ENCODE measurements at places on chromosomes 7 and 10. TPM values are rescaled to one million over a fixed set of nuclear protein-coding genes. Genes with fewer than 3 reads are reported as not detected.
A peak's percentile ranks its signal among the peaks of the same experiment; 100 is the strongest.

PANK1 gene
- total RNA-seq, result 7.9 TPM

DNA sequence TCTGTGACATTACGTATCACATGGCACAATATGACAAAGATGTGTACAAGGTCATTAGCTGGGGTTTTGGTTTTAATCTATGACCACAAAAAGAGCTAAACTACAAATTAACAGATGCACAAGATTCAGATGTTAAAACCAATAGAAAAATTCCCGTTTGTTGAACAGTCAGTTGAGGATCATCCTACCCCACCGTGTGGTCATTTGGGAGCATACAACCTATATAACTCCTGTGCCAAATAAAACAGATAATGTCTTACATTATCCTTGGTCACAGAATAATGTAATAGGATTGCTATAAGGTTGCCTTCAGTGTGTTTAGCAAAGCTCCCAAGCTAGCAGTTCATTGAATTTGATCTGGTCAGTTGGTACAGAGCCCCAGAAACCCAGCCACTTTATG is 28.2 kb downstream of the ASNS start:
- DNase-seq, result no peak
- H3K36me3 ChIP-seq, result no peaks in the 10 kb centered on the region
- no peaks in the 10 kb centered on the region for H3K4me1 ChIP-seq
- H3K27ac ChIP-seq, result no peak overlapping the region

DNA sequence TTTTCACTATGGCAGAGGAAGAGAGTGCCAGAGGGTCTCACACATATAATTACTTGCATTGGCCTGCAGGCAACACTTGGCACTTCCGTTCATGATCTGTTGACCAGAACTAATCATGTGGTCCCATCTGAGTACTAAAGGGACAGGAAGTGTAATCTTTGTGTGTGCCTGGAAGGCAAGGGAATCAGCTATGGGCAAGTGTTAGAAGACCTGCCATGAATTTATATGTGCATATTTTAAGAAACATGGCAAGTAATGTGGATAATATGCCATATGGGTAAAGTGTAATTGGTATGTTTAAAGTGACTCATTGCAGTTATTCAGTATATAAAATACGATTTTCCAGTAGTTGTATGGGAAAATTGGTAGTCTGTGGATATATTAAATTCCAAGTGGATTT is 46.1 kb downstream of the CCSER2 start:
- H3K36me3 ChIP-seq, result peaks cover 13% of the 10 kb centered on the region
- H3K4me1 ChIP-seq, result no peaks in the 10 kb centered on the region
- DNase-seq, result no peak
- no peaks in the 10 kb centered on the region for H3K27me3 ChIP-seq
- H3K27ac ChIP-seq, result no peak overlapping the region

GRCh38 chr7:36506820-36507219 is 117.2 kb downstream of the ANLN start:
- no peaks in the 10 kb centered on the region for H3K4me1 ChIP-seq
- no peaks in the 10 kb centered on the region for H3K36me3 ChIP-seq
- no peak overlapping the region for H3K4me3 ChIP-seq
- peak; percentile 44 for DNase-seq
- no peaks in the 10 kb centered on the region for H3K27me3 ChIP-seq

GRCh38 chr10:122875843-122876466 is 3.4 kb downstream of the FAM24B start:
- H3K27ac ChIP-seq, result no peak overlapping the region
- H3K4me1 ChIP-seq, result peaks cover 7% of the 10 kb centered on the region
- H3K36me3 ChIP-seq, result no peaks in the 10 kb centered on the region
- H3K4me3 ChIP-seq, result no peak overlapping the region

DNA sequence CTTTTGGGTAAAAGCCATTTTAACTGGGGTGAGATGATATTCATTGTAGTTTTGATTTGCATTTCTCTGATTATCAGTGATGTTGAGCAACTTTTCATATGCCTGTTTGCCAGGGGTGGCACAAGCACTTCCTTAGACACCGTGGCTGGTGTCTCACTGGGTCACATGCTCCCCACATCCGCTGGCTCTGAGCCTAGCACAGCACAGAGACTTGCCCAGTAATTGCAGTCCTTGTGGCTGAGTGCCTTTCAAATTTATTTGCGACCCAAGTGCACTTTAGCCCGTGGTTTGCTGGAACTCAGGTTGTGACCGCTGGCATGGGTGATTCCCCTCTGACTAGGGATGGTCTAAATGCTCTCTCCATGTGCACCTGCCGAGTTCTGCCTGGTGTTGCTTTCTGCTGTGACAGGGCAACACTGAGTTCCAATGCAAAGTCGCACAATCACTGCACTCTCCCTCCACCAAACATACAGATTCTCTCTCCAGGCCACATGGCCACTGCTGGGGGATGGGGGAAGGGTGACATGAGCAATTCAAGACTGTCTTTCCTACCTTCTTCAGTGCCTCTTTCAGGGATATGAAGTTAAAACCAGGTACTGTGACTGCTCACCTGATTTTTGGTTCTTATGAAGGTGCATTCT is 66.5 kb downstream of the ZNF277 start:
- DNase-seq, result no peak
- H3K27ac ChIP-seq, result no peak overlapping the region
- H3K27me3 ChIP-seq, result no peaks in the 10 kb centered on the region
- no peaks in the 10 kb centered on the region for H3K4me1 ChIP-seq
- no peak overlapping the region for H3K4me3 ChIP-seq

Data from astrocyte (in vitro differentiated cells and primary cell).